ENCODE measurements at places on chromosomes 3 and 15. TPM values are rescaled to one million over a fixed set of nuclear protein-coding genes. Genes with fewer than 3 reads are reported as not detected.

- H3K27me3 ChIP-seq: no peaks in the 10 kb centered on the region
- DNase-seq: no peak
- H3K36me3 ChIP-seq: peaks cover 26% of the 10 kb centered on the region
These were observed 10.5 kb downstream of the ZNF35 start for GRCh38 chr3:44659015-44659414.

DNA sequence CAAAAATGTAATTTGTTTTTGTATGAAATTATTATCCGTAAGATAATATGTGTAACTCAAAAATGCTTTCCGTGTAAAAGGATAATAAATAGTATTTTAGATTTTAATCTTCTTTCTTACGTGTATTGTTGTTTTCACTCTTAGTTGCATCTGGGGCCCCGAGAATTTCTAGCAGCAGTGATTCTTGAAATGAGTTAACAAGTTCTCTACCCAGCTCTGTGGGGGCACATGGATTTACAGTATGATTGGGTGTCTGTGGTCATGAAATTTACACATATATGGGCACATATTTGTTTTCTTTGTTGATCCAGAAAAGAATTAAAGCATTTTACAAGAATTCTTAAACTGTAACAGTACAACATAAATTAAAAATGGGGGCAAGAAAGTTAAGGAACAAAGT is 145.9 kb upstream of the LRRFIP2 start:
- H3K36me3 ChIP-seq: peaks cover 1% of the 10 kb centered on the region
- peaks cover 2% of the 10 kb centered on the region for H3K4me1 ChIP-seq
- no peak overlapping the region for H3K4me3 ChIP-seq
- no peak for DNase-seq
- H3K27ac ChIP-seq: no peak overlapping the region

DNA sequence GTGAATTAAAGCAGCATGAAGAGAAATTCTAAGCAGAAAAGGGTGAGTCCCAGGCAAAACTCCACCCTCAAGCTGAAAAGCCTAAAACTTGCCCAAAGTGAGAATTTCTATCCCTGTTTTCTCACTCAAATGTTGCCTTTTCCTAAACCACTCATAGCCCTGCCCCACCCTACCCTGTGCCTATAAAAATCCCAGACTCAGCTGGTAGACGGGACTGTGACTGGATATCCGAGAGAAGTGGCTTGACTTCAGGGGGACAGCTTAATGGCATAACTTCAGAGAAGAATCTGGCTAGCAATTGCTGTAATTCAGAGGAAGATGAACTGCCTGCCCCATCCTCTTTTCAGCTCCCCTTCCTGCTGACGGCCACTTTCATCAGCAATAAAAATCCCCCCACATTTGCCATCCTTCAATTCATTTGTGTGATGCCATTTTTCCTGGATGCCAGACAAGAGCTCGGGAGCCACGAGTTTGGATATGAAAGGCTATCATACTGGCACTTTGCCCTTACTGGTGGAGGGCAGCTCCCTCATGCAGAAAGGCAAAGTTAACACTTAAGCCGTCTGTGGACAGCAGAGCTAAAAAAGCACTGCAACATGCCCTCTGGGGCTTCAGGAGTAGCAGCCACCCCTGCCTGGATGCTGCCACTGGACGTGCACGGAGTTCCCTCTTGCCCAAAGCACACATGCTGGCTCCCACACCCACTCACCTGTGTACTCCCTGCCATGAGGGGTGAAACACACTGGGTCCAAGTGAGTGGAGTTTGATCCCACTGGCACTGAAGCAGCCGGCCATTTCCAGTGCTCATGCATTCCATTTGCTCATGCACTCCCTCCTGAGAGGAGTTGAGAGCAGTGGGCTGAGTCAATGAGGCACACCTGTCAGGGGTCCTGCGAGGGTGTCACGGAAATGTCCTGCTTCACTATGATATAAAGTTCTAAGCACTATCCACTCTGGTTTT is 670.6 kb downstream of the PLOD2 start:
- no peaks in the 10 kb centered on the region for H3K4me1 ChIP-seq
- no peaks in the 10 kb centered on the region for H3K27me3 ChIP-seq
- no peaks in the 10 kb centered on the region for H3K36me3 ChIP-seq
- DNase-seq: no peak
- H3K27ac ChIP-seq: no peak overlapping the region

DNA sequence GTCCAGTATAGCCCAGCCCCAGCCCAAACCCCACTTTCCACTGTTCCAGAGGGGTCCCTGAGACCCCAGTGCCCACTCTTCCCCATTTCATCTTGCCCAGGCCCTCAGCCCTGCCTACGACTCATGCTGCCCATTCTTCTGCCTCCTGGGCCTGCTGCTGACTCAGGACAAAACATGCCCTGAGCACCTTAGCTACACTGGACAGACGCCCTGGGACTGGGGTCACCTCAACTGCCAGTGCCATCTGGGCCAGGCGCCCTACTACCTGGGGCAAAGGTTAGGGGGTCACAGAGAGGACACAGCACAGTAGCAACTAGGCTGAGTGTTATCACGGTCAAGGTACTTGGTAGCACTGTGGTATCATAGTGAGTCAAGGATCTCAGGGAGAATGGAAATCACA is 2.6 kb upstream of the LAMB2 start:
- H3K4me3 ChIP-seq: no peak overlapping the region
- H3K27ac ChIP-seq: no peak overlapping the region
- H3K4me1 ChIP-seq: peaks cover 3% of the 10 kb centered on the region
- peaks cover 10% of the 10 kb centered on the region for H3K36me3 ChIP-seq
- no peak for DNase-seq

DNA sequence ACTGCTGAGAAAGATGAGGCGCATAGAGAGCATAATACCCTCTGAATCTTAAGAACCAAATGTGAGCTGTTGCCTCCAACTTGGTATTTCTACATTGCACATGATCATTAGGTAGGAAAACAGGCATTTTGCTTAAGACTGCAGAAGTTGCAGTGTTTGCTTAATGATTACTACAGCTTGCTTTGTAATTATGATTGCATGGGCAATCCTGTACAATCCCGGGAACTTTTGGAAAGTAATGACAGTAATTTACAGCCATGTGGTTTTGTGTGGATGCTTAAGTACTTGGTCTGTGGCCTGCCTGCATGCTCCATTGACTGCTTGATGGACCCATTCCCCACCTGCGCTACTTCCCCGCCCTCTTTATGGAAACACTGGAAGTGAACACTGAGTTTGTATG is 301.1 kb downstream of the DIPK2A start:
- H3K27ac ChIP-seq: no peak overlapping the region
- no peak for DNase-seq
- no peaks in the 10 kb centered on the region for H3K27me3 ChIP-seq
- no peaks in the 10 kb centered on the region for H3K36me3 ChIP-seq
- H3K4me3 ChIP-seq: no peak overlapping the region
- H3K4me1 ChIP-seq: no peaks in the 10 kb centered on the region

The RTP3 gene
- not detected for total RNA-seq

DNA sequence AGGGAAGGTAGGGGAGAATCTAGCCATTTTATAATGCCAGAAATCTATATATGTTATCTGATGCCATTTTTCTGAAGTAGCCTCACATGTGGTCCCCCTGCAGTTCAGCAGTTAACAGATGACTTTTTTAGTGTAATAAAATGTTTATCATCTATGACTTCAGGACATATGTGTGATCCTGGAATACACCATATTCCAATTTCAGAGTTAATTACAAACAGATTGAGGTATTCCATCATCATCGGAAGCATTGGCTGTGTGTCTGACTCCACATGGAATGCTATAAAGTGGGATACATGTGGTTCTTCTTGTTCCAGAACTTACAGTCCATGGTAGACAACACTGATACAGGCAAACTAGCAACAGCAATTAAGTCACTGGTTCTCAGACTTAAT is 45.9 kb upstream of the LIMD1 start:
- H3K4me3 ChIP-seq: no peak overlapping the region
- DNase-seq: no peak
- H3K4me1 ChIP-seq: peaks cover 60% of the 10 kb centered on the region
- H3K27me3 ChIP-seq: no peaks in the 10 kb centered on the region

DNA sequence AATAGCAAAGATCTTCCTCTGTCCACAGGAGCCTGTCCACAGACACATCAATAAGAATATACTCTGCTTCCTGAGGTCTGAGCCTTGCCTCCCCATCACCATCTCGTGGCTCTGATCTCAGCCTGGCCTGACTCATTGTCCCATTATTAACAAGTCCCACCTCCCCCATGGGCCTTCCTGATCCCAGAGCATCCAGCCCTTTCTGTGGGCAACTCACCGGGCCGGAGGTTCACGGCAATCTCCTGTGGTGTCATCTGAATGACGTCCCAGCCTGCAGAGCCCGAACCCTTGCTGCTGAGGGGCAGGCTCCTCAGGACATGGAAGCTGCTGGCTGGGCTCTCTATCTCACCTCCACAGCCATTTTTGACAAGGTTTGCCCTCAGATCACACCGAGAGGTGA is 28.1 kb downstream of the ITGB5 start:
- DNase-seq: peak; percentile 45
- no peaks in the 10 kb centered on the region for H3K27me3 ChIP-seq
- H3K4me3 ChIP-seq: no peak overlapping the region
- peak overlapping the region; percentile 69 for H3K27ac ChIP-seq
- no peaks in the 10 kb centered on the region for H3K36me3 ChIP-seq
- peaks cover 18% of the 10 kb centered on the region for H3K4me1 ChIP-seq

- no peaks in the 10 kb centered on the region for H3K27me3 ChIP-seq
- peaks cover 5% of the 10 kb centered on the region for H3K4me1 ChIP-seq
- peak overlapping the region; percentile 86 for H3K27ac ChIP-seq
- H3K4me3 ChIP-seq: peak overlapping the region; percentile 87
- peaks cover 2% of the 10 kb centered on the region for H3K36me3 ChIP-seq
These were observed 985 bp downstream of the LCMT2 start for GRCh38 chr15:43329217-43329959.

DNA sequence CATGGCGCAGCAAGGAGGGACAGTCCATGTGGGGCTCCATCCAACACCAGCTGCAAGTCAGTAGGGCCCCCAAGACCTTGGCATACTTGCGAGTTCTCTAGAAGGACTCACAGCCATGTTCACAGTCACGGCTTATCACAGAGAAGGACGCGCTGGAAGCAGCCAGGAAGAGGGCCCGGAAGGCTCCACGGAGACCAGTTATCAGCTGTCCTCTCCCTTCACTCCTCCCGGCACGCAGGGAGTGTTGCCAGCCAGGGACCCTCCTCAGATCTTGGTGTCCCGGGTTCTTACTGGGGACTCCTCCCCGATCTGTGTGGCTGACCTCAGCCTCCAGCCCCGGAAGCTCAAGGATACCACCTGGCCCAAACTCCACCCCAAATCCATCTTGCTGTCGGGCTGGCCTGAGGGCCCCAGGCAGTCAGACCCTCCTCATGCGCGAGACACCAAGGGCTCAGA is 68.0 kb downstream of the SLTM start:
- peak overlapping the region; percentile 4 for H3K27ac ChIP-seq
- no peaks in the 10 kb centered on the region for H3K36me3 ChIP-seq
- H3K4me3 ChIP-seq: peak overlapping the region; percentile 10
- DNase-seq: no peak
- H3K4me1 ChIP-seq: no peaks in the 10 kb centered on the region

The DLEC1 gene
- total RNA-seq: under 0.01 TPM

The CELF6 gene
- 0.17 TPM for total RNA-seq

- peak; percentile 68 for DNase-seq
- no peaks in the 10 kb centered on the region for H3K27me3 ChIP-seq
- peak overlapping the region; percentile 54 for H3K27ac ChIP-seq
- no peaks in the 10 kb centered on the region for H3K36me3 ChIP-seq
These were observed 148.1 kb downstream of the KLHL25 start for GRCh38 chr15:85646538-85647091.

The RTP1 gene
- not detected for total RNA-seq

GRCh38 chr3:23945663-23945912 is 502 bp downstream of the NR1D2 start:
- peak overlapping the region; percentile 73 for H3K4me3 ChIP-seq
- H3K27me3 ChIP-seq: no peaks in the 10 kb centered on the region
- peak overlapping the region; percentile 59 for H3K27ac ChIP-seq
- H3K36me3 ChIP-seq: no peaks in the 10 kb centered on the region
- no peak for DNase-seq
- H3K4me1 ChIP-seq: peaks cover 16% of the 10 kb centered on the region

DNA sequence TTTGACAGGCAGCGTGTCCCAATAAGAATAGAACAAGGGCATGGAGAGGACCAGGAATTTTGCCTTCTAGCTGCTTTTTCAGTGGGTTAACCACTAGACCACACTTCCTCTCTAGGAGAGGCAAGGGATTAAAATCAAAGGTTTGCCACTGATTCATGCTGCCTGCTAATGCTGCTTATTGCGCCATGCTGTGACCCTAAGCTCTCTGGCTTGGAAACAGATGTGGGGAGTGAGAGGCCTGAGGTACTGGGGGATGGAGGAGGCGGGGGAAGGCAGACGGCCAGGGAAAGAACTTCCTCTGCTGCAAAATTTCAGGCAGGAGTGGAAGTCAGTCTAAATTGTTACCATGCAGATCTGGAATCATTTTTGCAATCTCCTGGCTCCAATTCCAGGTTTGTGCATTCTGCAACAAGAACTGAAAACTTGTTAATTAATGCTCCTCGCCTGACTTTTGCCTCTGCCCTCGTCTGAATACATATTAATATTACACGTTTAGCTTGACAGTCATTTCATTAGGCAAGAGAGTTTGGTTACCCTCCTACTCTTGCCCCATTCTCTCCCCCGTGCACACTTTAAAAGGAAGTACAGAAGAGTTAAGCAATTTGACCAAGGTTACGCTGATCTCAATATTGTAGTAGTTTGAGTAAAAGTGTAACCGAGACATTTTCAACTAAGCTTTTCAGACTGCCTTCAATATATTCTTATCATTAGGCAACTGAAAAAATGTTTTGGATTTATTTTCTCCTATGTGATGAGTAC is 121.7 kb upstream of the SPRED1 start:
- H3K4me3 ChIP-seq: peak overlapping the region; percentile 25
- peaks cover 17% of the 10 kb centered on the region for H3K4me1 ChIP-seq
- DNase-seq: peak; percentile 97
- peak overlapping the region; percentile 93 for H3K27ac ChIP-seq
- H3K27me3 ChIP-seq: no peaks in the 10 kb centered on the region

DNA sequence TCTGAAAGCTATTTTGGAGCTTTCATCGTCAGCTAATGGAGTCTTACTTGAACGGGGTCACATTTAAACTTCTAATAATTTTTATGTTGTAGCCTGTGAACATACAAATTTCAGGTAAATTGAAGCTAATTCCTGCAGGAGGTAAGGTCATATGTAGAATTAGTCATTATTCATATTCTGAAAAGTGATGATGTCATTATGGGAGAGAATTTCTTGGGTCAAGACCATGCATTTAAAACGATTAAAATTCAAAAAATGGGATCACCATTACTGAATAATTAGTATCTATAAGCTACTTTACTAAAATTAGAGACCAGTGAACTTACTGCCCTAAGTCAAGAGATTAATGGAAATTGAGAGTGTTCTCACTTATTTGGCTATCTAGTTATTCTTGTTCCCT is 120.4 kb downstream of the CHL1 start:
- H3K27me3 ChIP-seq: no peaks in the 10 kb centered on the region
- H3K4me3 ChIP-seq: no peak overlapping the region
- DNase-seq: no peak
- no peaks in the 10 kb centered on the region for H3K36me3 ChIP-seq

GRCh38 chr3:127690106-127690505 is 17.4 kb downstream of the ABTB1 start:
- H3K27me3 ChIP-seq: no peaks in the 10 kb centered on the region
- DNase-seq: peak; percentile 82
- no peak overlapping the region for H3K4me3 ChIP-seq
- H3K36me3 ChIP-seq: peaks cover 9% of the 10 kb centered on the region
- H3K4me1 ChIP-seq: peaks cover 27% of the 10 kb centered on the region

GRCh38 chr3:165545059-165545458 is 292.2 kb downstream of the BCHE start:
- H3K36me3 ChIP-seq: no peaks in the 10 kb centered on the region
- H3K27ac ChIP-seq: no peak overlapping the region
- no peaks in the 10 kb centered on the region for H3K4me1 ChIP-seq
- H3K4me3 ChIP-seq: no peak overlapping the region
- no peaks in the 10 kb centered on the region for H3K27me3 ChIP-seq
